ENCODE measurements at places on chromosomes 2 and 18.

- no peak for DNase-seq
Observed at GRCh38 chr18:78144669-78145068, 834.9 kb upstream of the SALL3 start.

DNA sequence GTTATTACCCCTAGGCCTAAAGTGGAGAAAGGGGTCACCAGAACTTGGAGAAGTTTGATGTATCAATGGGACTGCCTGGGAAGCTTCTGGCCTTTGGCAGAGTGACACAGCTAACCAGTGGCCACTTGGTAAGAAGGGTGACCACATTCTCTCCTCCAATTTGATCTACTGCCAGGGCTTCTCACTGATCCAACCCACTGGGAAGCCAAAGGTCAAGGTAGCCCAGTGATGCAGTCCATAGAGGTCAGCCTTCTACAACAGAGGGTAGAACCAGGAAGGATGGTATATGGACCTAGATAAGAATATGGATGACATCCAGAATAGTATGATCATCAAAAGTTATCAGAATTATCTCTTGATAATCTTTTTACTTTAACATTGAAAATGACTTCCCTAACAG is 493.6 kb downstream of the NYAP2 start:
- no peak for DNase-seq

DNA sequence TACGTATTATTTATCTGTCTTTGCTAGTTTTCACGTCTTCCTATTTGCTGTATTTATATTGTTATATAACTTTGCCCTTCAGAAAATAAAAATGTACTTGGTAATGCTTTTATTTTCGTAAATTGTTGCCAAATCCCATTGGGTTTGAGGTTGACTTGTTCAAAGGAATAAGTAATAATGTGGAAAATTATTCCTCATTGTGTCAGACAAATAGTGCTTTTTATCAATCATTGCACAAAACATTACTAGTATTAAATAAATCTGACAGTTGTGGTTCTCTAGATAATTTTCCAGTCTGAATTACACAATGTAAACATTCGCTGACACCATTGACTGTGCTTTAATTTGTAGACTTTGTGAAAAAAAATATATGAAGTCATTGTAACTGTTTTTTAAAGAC is 798.3 kb upstream of the TMEFF2 start:
- no peak for DNase-seq

DNA sequence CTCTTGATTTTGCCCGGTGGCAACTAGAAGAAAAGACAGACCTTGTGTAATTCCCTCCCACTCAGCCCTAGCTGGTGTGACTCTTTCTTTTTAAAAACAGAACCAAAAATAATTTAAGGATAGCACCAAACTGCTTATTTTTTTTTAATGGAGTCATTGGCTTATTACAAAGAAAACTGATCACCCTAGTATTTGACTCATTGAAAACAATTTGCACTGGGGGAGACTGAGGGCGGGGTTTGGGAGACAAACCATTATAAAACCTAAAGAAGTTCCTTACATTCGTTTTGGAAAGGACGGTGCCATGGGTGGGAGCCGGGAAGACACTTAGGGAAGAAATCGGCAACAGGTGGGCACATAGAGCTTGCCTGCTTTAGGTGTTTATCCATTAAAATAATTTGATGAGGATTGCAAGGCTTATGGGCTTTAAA is 2.5 kb downstream of the PAX3 start:
- DNase-seq = no peak

- no peak for DNase-seq
Observed at GRCh38 chr18:76397631-76398030, 97.4 kb downstream of the ZNF516 start.

DNA sequence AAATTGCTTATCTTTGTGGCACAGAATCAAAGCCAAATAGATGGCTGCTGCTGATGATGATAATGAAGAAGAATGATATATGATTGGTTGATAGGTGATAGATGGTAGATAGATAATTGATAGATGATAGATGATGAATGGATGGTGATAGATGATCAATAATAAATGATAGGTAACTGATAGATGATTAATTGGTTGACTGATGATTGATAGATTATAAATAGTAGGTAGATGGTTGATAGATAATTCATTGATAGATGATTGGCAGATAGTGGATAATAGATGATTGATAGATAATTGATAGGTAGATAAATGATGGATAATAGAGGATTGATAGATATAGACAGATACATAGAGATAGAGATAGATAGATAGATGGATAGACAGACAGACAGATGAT is 430.2 kb downstream of the EIPR1 start:
- DNase-seq = no peak

GRCh38 chr2:157190151-157190550 is 67.4 kb upstream of the GALNT5 start:
- DNase-seq = no peak

GRCh38 chr2:19855542-19856431 is 46.0 kb downstream of the TTC32 start:
- DNase-seq = no peak

Measured in ELF-1 (cell line).